Inflammatory macrophage (primary cell): ENCODE measurements at places on chromosomes 3 and 15.

- no peak for DNase-seq
These were observed 59.9 kb upstream of the LRTM1 start for GRCh38 chr3:54987719-54988118.

GRCh38 chr3:101189176-101189575, 131.2 kb downstream of the IMPG2 start:
- DNase-seq, result no peak

DNA sequence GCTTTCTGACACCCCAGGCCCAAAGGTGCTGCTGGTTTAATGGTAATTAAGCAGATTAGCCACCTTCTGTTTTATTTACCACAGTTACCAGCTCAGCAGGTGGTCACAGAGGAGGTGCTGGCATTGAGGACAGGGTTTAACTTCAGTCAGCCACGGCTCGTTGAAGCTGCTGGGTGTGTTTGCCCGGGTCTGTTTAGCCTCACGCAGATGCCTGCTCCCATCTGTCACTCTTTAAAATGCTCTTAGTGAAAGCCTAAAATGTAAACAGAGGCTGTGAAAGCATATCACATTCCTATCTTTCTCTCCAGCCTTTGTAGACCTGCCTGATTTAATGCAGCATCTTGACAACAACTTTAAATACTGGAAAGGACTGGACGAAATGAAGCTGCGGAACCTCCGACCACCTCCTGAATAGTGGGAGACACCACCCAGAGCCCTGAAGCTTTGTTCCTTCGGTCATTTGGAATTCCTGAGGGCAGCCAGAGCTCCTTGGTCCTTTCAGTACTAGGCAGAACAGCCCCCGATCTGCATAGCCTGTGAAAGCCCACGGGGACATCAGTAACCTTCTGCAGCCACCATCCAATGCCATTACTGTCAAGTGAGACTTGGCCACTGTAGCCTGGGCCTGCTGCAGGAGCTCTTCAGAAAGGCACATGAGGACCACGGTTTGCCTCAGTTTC, 156.0 kb downstream of the PDE8A start:
- DNase-seq, result no peak

DNA sequence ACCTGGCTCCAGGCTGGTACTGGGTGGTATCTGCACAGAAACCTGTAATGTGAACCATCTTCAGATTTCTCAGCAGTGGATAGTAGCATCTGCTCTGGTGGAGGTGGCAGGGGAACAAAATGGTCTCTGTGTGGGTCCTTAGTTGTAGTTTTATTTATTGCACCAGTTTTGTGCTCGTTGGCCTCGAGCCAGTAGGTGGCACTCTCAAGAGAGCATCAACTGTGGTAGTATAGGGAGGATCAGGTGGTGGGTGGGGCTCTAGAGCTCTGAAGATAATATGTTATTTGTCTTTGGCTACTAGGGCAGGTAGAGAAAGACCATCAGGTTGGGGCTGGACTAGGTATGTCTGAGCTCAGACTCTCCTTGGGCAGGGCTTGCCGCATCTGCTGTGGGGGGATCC, 254.0 kb upstream of the GPR149 start:
- DNase-seq, result no peak

DNA sequence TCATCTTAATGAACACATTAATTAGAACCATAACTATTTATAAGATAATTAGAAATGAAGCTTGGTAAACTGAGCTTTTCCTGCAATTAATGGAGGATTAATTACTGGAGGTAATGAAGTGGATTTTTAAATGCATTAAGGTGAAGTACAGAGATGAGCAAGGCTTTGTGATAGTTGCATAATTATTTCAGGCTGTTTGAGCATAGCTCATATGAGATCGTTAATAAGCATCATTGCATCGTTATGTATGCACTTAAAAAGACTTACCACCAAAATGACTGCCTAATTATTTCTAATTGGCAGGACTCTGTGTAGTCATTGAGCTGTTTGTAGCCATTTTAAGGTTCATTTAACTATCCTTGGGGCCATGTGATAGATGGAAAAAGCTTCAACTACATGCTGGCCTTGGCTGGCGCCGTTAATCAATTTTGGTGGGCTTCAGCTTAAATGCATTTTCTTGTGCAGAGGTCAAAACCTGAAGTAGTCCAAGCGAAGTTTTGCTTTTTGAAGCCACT, 55.3 kb downstream of the RSRC1 start:
- no peak for DNase-seq

- DNase-seq, result no peak
These were observed 10.7 kb downstream of the TMEM43 start for GRCh38 chr3:14135581-14135980.

DNA sequence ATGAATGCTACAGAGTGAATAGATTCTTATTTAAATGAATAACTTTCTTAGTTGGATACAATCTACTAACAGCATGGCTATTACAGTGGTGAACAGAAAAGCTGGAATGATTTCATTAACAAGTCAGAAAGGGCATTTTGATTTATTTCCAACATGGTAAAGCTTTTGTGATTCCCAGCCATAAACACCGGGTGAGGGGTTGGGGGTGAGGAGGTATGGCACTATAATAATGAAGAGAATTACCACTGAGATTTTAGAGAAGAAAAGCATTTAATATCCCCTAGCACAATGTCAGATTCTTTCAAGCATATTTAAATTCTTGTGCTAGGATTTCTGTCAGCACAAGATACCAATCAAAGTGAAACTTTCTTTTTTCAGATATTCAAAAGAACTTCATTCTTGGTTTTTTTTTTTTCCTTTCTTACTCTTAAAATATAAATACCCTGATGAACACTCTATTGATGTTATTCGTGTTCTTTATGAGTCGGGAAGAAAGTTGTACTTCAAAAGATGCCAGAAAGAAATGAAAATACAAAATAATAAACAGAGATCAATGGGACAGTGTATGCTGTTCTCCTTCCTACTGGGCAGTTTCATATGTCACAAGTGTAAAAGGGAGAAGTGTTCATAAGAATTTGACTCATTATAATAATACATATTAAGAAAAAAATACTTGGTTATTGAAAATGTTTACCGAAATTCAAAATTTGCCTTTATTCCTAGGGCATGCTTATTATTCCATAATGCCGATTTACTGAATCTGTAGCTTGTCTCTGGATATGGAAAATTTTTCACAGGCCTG, 522.8 kb downstream of the CADM2 start:
- DNase-seq, result no peak

DNA sequence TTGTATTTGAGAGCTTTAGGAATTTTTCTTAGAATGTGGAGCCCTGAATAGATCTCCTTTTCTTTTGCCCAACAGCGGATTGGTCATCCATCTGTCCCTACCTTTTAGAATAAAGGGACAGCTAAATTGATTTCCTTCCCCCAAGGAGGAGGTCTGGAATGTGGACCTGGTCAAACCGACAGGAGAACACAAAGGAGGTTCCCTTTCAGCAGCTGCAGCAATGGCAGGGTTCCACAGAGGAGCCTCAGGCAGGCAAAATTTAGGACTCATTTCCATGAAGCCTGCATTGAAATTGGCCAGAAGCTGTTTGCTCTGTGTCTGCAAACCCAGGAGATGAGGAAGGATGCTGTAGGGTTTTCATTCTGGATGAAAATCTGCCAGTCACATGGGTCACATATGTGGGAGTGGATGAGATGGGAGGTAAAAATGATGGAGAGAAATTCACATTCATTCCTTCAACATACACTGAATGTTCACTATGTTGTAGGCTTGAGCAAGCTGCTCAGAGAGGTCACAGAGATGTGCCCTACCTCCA, 77.3 kb downstream of the LRTM1 start:
- DNase-seq, result no peak

- no peak for DNase-seq
These were observed 5.9 kb upstream of the FMN1 start for GRCh38 chr15:33200444-33200843.

GRCh38 chr15:29102911-29103823, 166.5 kb downstream of the NSMCE3 start:
- no peak for DNase-seq

- DNase-seq, result no peak
These were observed 111.1 kb downstream of the TPRA1 start for GRCh38 chr3:127479449-127479848.

DNA sequence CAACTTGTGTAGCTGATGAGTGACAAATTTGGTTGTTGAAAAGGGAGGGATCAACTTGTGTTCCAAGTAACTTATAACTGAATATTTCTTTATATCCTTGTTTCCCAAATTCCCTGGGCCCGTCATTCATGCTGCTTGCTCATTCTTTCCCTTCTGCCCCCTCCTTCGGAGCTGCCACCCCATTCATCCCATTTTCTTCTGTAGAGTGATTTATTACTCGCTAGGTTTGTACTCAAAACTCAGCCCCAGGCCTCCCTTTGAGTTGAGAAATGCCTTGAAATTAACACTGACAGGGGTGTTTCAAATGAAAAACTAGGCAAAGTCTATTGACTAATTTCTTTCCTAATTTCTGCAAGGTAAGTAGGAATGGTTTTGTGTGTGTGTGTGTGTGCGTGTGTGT, 277.4 kb upstream of the SLCO3A1 start:
- DNase-seq, result no peak

DNA sequence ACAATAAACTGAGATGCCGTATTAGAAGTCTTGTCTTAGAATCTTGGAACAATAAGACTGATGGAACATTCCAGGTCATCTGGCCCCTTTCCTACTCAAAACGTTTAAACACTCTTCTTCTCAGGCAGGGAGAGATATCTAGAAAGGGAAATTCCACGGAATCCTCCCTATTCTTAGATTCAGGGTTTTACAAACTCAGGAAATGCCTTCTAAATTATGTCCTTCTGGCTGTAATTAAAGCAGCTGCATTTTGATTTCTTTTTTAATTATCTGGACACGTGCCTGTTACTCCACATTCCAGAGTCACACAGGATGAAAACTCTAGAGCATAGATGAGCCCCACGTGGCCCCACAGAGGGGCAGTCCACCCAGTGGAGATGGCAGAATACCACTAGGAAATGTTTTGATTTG, 41.5 kb upstream of the MTMR10 start:
- DNase-seq, result no peak

- DNase-seq, result peak; percentile 51
These were observed 225.5 kb upstream of the IL12A start for GRCh38 chr3:159763011-159763601.

- DNase-seq, result no peak
These were observed 4.8 kb downstream of the PAQR9 start for GRCh38 chr3:142958707-142959106.

GRCh38 chr3:144107923-144108322, 136.3 kb downstream of the DIPK2A start:
- DNase-seq, result no peak

DNA sequence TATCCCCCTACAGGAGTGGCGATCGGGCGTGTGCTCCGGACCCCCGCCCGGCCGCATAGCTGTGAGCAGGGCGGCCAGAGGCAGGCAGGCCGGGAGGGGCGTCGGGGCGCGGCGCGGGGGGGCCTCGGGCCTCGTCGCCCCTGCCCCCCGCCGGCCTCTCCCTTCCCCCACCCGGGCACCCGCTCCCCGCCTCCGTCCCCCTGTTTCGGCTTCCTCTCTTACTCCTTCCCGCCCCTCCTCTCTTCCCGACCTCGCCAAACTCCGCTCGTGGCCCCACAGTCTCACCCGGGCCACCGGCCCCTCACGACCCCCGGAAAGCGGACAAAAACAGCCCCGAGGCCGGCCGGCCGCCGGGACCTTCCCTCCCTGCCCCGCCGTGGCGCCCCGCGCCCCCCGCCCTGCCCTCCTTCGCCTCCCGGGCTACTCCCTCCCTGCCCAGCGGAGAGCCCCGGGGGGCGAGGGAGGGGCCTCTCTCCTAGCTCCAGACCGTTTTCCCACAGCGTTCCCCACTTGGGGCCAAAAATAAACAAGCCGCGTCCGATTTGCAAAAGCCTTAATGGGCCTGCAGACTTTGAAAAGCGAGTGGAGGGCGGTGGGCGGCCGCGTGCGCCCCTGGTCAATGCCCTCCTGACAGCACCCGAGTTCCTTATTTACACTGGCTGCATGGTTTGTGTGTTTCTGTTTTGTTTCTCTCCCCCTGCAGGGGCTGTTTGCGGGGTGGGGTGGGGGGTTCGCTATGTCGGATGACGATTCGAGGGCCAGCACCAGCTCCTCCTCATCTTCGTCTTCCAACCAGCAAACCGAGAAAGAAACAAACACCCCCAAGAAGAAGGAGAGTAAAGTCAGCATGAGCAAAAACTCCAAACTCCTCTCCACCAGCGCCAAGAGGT, 1.0 kb downstream of the UBE2E1 start:
- DNase-seq, result peak; percentile 21

- DNase-seq, result no peak
These were observed 90.2 kb downstream of the CRTC3 start for GRCh38 chr15:90619939-90620338.

- no peak for DNase-seq
These were observed 60.0 kb downstream of the MLH1 start for GRCh38 chr3:37053337-37053736.

DNA sequence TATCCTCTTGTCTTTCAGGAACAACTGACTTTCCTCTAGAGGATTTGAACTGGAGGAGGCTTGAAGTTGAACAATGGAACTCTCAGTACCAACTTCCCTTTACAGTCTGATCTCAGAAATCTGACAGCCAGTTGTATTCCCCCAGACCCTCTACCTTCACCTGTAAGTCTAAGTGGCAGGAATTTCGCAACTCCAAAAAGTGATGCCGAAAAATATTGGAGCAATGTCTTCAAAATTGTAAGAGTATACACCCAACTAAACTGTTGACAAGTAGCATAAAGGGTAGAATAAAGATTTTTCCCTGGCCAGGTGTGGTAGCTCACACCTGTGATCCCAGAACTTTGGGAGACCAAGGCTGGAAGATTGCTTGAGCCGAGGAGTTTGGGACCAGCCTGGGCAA, 69.1 kb upstream of the CFAP20DC start:
- no peak for DNase-seq

- DNase-seq, result no peak
These were observed 593.9 kb downstream of the PYDC2 start for GRCh38 chr3:192054881-192055280.

- DNase-seq, result no peak
These were observed 140.9 kb downstream of the TPRA1 start for GRCh38 chr3:127449486-127450212.

GRCh38 chr3:129370248-129370964, 58.0 kb downstream of the EFCAB12 start:
- DNase-seq, result no peak

DNA sequence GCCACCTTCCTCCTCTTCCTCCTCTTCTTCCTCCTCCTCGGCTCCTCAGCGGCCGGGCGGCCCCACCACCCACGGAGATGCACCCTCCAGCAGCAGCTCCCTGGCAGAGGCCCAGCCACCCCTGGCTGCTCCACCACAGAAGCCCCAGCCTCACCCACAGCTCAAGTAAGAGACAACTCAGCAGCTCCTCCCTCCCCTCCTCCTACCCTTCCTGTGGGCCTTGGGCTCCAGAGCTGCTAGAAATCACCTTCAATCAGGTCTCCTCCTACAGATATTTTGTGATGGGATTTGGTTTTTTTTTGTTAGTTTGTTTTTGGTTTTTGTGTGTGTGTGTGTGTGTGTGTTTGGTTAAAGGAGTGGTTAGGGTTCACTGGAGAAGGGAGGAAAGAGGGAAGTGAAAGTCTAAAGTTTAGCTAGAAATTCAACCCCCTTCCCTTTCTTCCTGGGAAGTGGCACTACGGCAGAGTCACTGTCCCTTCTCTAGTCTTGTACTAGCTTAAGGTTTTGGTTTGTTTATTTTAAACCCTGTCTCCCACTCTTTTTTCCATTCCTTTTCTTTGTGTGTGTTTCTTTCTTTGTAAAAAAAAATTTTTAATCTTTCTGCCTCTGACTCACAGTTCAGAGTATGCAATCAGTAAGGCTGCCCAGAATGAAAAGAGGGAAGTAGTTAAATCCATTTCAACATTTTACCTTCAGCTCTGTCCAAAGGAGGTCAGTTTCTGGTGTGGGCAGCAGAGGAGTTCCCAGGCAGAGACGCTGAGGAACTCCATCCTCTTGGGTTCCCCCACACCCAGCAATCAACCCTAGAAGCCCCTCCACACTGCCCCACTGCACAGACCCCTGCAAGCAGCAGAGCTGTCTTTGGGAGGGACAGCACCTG, 29.0 kb upstream of the TIMP4 start:
- DNase-seq, result peak; percentile 83
